ENCODE measurements at places on chromosomes 1 and 21. TPM values are rescaled to one million over a fixed set of nuclear protein-coding genes. Genes with fewer than 3 reads are reported as not detected.

BCAR3 gene
- total RNA-seq, result 171 TPM

SAMD11 gene
- 5.8 TPM for total RNA-seq

SYT6 gene
- not detected for total RNA-seq

OR2L13 gene
- total RNA-seq, result not detected

CASP9 gene
- 14.0 TPM for total RNA-seq

CFH gene
- 1.9 TPM for total RNA-seq

ZBTB8B gene
- total RNA-seq, result 0.22 TPM
